ENCODE measurements at places on chromosomes 16 and 17. TPM values are rescaled to one million over a fixed set of nuclear protein-coding genes. Genes with fewer than 3 reads are reported as not detected.

CD68 gene
- 9.1 TPM for total RNA-seq

TMEM235 gene
- total RNA-seq = not detected

CCDC154 gene
- total RNA-seq = 0.37 TPM

KRT25 gene
- not detected for total RNA-seq

TPSG1 gene
- total RNA-seq = not detected

HSBP1 gene
- total RNA-seq = 122 TPM

RDM1 gene
- 1.2 TPM for total RNA-seq

PIK3R6 gene
- 0.95 TPM for total RNA-seq

GRCh38 chr17:66290101-66290722, 12.2 kb upstream of the PRKCA start:
- no peak for DNase-seq

DNA sequence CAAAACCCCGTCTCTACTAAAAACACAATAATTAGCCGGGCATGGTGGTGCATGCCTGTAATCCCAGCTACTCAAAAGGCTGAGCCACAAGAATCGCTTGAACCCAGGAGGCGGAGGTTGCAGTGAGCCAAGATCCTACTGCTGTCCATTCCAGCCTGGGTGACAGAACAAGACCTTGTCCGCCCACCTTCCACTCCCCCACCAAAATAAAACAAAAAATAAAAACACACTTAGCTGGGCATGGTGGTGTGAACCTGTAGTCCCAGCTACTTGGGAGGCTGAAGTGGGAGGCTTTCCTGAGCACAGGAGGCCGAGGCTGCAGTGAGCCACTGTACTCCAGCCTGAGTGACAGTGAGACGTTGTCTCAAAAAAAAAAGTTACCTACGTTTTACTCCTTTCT, 3.2 kb downstream of the PPM1E start:
- no peak for DNase-seq

DNA sequence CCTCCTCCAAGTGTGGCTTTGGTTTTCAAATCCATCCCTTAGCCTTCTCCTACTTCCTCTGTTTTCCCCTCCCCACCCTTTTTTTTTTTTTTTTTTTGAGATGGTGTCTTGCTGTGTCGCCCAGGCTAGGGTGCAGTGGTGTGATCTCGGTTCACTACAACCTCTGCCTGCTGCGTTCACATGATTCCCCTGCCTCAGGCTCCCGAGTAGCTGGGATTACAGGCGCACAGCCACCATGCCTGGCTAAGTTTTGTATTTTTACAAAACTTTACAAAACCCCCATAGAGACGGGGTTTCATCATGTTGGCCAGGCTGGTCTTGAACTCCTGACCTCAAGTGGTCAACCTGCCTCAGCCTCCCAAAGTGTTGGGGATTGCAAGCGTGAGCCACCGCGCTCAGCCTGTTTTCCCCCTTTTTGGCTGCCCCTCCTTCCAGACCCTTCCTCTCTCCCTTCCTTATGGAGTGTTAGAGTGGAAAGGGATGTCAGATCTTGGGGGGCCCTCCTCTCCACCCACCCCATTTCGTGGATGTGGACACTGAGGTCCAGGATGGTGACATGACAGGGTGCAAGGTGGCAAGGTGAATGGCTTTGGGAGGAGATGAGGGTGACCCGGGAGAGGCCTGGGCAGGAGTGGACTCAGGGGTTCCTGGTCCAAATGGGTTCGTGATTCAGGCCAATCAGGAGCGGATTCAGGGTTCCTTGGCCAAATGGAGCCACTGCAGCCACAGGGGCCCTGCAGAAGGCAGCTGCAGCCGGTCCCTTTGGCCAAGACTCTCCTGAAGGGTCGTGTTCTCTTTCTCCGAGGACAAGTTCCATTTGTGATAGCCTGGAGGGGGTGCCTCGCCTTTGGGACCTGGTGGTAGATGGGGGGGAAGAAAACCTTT, 4.8 kb downstream of the ABCC1 start:
- DNase-seq = no peak

GRCh38 chr17:43388359-43389045, 10.3 kb upstream of the ARL4D start:
- peak; percentile 91 for DNase-seq

DNA sequence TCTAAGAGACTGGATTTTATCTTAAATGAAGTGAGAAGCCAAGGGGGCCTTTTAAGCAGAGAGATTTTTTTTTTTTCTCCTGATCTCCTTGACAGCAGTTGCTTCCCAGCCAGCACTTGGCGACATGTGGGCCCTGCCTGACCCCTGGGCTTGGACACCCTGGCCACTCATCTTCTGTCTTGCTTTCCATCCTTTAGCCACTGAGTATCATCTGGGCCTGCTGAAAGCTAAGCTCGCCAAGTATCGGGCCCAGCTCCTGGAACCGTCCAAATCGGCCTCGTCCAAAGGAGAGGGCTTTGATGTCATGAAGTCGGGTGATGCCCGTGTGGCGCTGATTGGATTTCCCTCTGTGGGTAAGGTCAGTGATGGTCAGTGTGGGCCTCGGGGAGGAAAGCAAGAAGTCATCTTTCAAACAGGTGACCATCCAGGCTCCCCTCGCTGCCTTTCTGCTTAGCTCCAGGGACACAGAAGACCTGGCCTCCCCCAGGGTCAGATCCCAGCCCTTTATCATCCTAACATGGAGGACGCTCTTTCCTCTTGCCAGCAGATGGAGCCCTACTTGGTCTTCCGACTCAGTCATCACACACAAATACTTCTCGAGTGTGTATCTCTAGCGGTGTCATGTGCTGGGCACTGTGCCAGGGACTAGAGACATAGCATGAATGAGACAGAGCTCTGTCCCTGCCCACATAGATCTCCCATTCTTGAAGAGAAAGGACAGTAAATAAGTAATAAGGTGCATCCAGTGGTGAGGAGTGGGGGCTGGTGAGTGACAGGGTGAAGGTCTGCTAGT, 6.1 kb downstream of the DRG2 start:
- no peak for DNase-seq

GRCh38 chr17:19501219-19501618, 32.4 kb upstream of the SLC47A1 start:
- no peak for DNase-seq

- DNase-seq = no peak
Measured at GRCh38 chr17:44900894-44901293, 1.6 kb upstream of the EFTUD2 start.

GRCh38 chr16:11835891-11836649, 15.3 kb downstream of the RSL1D1 start:
- no peak for DNase-seq

DNA sequence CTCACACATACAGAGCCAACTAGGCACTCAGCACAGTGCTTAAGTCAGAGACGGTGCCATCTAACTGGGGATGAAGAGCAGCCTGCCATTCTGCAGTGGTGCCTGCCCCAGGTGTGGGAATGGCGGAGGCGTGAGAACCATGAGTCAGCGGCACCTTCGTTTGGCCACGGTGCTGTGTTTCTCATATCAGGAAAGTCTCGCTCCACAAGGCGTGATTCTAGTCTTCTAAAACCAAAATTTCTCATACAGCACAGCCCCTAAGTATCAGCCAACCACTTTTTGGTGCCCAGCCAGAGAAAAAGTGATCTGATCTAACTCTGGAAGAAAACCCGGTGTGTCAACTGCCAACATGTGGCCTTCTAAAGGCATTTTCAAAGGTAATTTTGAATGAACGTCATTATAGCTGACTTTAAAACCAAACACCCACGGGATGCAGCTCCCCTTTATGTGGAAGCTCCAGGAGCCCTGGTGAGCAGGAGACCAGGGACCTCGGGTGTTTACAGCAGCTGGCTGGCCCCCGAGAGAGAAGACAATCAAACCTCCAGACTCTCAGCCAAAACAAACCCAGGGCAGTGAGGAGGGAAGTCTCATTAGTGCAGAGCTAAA, 54.6 kb downstream of the ABCC12 start:
- no peak for DNase-seq

DNA sequence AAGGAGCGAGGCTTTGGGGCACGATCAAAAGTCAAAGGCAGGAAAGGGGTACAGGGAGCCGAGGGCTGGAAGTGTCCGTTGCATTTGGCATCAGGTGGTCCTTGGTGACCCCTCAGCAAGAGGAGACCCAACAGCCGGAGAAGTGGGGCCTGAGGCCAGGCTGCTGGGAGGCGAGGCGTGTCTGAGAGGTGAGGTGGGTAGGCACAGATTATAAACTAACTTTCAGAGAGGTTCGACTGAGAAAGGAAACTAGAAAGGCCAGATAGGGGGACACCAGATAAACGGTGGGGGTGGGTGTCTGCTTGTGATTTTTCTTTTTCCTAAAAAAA, 3.6 kb downstream of the PECAM1 start:
- DNase-seq = no peak

DNA sequence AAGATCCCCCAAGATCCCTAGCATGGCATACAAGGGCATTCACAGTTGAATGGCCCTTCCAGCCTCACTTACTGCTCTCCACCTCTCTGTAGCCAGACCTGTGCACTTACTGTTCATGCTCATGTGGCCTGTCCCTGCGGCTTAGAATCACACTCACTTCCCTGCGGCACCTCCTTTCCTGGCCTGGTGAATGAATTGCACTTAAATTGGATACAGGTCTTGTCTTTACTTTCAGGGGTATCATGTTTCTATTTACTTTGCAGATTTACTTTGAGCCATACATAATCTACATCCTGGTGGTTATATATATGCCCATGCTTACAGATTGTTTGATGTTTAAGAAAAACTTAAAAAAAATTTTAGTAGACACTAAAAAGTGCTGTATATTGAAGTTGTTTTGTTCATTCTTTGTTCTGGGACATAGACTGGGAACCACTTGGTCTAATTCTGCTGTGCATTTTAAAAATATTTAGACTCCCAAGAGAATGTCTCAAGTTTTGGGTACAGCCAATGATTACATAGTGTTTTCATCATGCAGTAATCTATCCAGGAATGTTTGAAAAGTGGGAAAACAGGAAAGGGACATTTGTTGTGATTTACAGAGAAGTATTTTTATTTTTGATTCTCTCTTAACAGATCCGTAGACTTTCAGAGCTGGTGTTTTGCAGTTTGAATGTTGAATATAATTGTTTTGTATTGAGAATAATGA, 63.9 kb downstream of the NUP88 start:
- DNase-seq = no peak

DNA sequence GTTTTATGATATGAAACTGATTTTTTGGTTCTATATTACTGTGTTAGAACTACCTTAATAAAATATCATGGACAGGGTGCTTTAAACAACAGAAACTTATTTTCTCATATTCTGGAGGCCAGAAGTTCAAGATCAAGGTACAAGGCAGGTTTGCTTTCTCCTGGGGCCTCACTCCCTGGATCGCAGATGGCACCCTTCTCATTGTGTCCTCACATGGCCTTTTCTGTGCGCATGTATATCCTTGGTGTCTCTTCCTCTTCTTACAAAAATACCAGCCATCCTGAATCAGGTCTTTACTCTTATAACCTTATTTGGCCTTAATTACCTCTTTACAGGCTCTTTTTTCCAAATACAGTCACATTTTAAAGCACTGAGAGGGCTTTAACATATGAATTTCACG, 906.1 kb downstream of the CDH11 start:
- no peak for DNase-seq

GRCh38 chr16:67841198-67841815, 813 bp upstream of the THAP11 start:
- DNase-seq = no peak

- no peak for DNase-seq
Measured at GRCh38 chr17:1865252-1866037, 35.6 kb downstream of the RPA1 start.

GRCh38 chr16:12228602-12229499, 252.3 kb downstream of the SNX29 start:
- no peak for DNase-seq

DNA sequence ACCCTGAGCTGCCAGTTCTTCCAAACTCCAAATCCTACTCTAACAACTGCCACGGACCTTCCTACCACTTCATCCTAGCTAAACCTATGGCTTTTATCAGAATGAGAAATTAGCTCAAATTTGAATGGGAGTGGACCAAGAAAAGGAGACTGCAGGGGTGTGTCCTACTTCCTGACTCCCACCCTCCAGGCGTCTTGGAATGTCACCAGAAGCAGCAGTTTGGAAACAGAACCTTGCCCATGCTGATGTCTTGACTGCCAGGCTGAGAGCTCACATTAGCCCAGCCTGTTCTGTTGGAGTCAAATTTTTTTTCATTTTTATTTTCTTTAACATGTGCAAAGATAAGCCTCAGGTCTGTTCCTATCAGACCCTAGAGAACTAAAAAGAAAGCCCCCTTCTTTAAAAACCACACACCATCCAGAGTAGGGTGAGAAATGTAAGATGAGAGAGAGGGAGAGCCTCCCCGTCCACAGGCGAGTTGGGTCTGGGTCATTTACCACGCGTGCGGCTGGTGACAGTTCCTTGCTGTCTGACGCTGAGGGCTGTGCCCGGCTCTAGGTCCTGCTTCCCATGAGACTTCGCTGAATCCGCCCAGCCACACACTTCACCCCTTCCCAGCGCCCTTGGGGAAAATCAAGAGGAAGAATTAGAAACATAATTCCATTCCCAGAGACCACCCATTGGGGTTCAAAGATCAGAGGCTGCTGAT, 54.3 kb downstream of the WNT3 start:
- no peak for DNase-seq
